ENCODE measurements at places on chromosomes 7 and 10. TPM values are rescaled to one million over a fixed set of nuclear protein-coding genes. Genes with fewer than 3 reads are reported as not detected.

The PHYHIPL gene
- under 0.01 TPM for total RNA-seq

DNA sequence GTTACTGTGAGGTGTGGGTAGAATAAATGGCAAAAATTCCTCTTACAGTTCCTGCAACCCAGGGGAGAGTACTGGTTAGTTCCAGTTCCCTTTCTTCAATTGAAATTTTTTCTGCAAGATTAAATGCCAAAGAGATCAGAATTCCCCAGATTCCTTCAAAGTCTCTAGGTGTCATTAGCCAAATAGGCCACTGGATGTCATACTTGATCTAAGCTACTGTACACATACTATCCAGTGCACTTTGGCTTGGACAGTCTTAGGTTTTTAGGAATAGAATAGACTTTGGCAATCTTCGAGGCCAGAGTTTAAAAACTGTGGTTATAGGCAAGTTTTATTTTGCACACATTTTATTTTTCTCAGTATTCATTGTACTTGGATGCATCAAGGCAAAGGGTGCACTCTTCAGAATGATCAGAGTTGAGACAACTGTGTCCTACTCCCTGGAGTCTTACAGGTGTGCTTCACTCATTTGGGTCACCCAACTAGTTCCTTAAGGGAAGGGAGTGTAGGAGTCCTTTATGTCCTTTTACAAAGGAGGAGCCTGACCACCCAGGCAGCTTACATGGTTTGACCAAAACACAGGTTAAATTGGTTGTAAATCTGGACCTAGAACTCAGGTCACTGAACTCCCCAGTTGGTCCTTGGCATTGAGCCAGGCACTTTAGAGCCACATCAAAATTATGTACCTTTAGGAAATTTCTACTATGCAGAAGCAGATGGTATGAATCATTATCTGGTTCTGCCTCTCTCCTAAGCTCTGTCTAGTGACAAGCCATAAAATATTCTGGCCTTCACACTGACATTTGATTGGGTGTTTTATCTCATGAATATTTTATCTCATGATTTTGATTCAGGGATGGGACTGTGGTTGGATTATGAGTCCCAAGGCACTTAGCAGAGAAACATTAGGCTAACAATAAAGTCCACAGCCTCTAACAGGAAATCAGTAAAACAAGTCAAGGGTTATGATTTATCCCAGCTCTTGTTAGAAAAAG lies 49.5 kb downstream of the ASAH2B start:
- H3K36me3 ChIP-seq, result no peaks in the 10 kb centered on the region
- no peak overlapping the region for H3K27ac ChIP-seq
- H3K4me1 ChIP-seq, result no peaks in the 10 kb centered on the region

DNA sequence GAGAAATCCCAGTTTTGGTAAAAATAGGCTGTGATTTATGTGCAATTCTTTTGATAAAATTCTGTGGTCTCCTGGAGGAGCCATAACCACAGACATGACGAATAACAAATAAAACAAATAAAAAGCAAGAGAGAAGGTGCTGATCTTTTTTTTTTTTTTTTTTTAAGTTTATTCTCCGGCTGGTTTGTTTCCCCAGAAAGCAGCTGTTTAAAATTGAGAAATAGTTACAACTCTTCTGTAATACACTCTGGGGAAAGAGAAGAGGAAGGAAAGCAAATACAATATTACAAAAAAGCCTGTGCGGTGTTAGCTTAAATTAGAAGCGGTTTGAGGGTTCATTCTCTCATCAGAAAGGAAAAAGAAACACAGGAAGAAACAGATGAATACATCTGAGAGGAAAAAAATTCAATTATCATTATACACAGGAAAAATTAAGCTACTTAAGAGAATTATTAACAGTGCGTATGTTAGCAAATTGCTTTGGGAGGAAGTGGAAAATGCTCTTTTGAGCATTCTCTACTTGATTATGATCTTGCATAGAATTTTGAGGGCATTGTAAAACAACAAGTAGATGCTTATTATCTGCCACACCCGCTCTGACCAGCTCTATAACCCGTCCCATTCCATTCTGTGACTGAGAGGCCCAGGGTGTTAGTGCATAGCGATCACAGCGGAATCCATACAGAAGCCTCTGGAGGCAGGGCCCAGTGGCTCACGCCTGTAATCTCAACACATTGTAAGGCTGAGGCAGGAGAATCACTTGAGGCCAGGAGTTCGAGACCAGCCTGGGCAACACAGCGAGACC lies 40.6 kb upstream of the WAC start:
- no peak overlapping the region for H3K27ac ChIP-seq
- H3K4me3 ChIP-seq, result peak overlapping the region; percentile 4
- no peak for DNase-seq

DNA sequence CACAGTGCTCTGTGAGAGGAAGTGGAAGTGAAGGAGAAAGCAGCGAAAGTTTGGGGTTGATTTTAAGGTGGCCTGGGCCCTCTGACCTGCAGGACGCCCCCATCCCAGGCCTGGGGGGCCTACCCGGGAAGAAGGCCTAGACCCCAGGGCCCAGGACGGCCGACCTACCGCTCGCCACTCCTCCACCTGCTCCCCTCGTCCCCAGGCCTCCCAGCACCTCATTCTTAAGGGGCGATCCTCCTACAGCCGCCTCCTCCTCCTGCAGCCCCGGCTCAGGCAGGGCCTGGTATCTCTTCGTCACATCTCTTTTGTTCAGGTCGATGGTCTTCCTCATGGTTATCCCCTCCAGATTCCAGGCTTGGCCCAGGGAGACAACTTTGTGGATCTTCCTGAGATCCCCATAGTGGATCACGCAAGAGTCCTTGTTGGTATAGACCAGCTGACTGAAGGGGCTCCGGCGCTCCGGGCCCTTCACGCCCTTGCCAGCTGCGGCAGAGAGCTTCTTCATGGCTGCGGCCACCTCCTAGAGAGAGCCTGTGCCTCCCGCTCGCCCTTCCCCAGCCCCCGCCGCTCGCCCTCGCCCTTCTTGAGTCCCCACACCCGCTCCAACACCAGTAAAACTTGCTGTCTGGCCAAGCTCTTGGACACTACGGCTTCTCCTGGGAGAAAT lies 117.5 kb downstream of the OR13A1 start:
- H3K27ac ChIP-seq, result no peak overlapping the region
- H3K4me1 ChIP-seq, result no peaks in the 10 kb centered on the region
- DNase-seq, result no peak
- H3K27me3 ChIP-seq, result no peaks in the 10 kb centered on the region
- H3K36me3 ChIP-seq, result no peaks in the 10 kb centered on the region

GRCh38 chr10:79452174-79452611 lies 6.8 kb upstream of the ZCCHC24 start:
- H3K27me3 ChIP-seq, result no peaks in the 10 kb centered on the region
- no peak overlapping the region for H3K4me3 ChIP-seq
- no peak for DNase-seq
- H3K27ac ChIP-seq, result no peak overlapping the region
- no peaks in the 10 kb centered on the region for H3K36me3 ChIP-seq

DNA sequence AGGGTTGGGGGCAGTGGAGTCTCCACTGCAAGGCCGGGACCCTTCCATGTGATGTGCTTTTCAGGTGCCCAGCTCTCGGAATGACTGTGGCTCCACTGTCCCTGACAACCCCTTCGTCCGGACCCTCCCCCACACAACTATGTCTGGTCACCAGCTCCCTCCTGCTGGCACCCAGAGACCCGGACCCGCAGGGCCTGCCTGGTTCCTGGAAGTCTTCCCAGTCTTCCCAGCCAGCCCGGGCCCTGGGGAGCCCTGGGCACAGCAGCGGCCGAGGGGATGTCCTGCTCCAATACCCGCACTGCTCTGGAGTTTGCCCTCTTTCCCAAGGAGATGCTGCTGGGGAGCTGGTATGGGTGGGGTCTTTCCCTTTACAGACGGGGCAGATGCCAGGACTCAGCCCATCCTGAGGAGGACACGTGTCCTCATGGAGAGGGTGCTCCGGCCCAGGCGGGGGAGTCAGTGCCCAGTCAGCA lies 5.5 kb downstream of the ATP6V0E2 start:
- H3K4me1 ChIP-seq, result peaks cover 2% of the 10 kb centered on the region
- H3K4me3 ChIP-seq, result no peak overlapping the region
- no peaks in the 10 kb centered on the region for H3K36me3 ChIP-seq

DNA sequence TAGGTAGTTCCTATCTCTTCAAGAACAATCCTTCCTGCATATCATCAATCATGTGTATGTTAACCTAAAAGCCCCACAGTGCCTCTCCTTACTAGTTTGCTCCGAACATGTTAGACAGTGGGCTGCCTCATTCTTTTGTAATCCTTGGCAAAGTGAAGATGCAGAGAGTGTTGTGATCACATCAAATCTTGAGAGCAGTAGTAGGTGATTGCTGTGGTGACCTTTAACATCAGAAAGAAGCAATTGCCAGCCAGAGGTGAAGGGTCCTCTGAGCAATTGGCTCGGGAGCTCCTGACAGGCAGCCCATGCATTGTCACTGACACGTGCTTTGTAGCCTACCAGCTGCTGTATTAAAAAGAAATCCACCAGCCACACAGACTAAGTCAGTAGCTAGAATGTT lies 19.6 kb upstream of the GSTK1 start:
- H3K27ac ChIP-seq, result no peak overlapping the region
- no peaks in the 10 kb centered on the region for H3K27me3 ChIP-seq
- no peak for DNase-seq
- no peak overlapping the region for H3K4me3 ChIP-seq

- no peaks in the 10 kb centered on the region for H3K36me3 ChIP-seq
- H3K27ac ChIP-seq, result no peak overlapping the region
- peak; percentile 35 for DNase-seq
- H3K4me1 ChIP-seq, result no peaks in the 10 kb centered on the region
- no peaks in the 10 kb centered on the region for H3K27me3 ChIP-seq
Measured at GRCh38 chr10:46534828-46535524, 21.5 kb downstream of the GPRIN2 start.

All from breast epithelium (tissue), 4 donors.